GM23248 (cell line): ENCODE measurements at places on chromosomes 5 and 9. TPM values are rescaled to one million over a fixed set of nuclear protein-coding genes. Genes with fewer than 3 reads are reported as not detected.

RNF208 gene
- polyA plus RNA-seq, result 0.29 and 0.34 TPM in 2 replicates

EGR1 gene
- polyA plus RNA-seq, result 161 and 170 TPM in 2 replicates

FBXL7 gene
- 2.6 and 3.2 TPM in 2 replicates for polyA plus RNA-seq

GABRA6 gene
- not detected in 2 replicates for polyA plus RNA-seq

DAB2IP gene
- 2.1 and 2.6 TPM in 2 replicates for polyA plus RNA-seq

MYMK gene
- polyA plus RNA-seq, result not detected in 2 replicates

FYB1 gene
- 0.08 and 0.11 TPM in 2 replicates for polyA plus RNA-seq

FAM153A gene
- polyA plus RNA-seq, result not detected in 2 replicates

GRCh38 chr5:3522491-3522890 lies 73.1 kb upstream of the IRX1 start:
- DNase-seq, result no peak

DNA sequence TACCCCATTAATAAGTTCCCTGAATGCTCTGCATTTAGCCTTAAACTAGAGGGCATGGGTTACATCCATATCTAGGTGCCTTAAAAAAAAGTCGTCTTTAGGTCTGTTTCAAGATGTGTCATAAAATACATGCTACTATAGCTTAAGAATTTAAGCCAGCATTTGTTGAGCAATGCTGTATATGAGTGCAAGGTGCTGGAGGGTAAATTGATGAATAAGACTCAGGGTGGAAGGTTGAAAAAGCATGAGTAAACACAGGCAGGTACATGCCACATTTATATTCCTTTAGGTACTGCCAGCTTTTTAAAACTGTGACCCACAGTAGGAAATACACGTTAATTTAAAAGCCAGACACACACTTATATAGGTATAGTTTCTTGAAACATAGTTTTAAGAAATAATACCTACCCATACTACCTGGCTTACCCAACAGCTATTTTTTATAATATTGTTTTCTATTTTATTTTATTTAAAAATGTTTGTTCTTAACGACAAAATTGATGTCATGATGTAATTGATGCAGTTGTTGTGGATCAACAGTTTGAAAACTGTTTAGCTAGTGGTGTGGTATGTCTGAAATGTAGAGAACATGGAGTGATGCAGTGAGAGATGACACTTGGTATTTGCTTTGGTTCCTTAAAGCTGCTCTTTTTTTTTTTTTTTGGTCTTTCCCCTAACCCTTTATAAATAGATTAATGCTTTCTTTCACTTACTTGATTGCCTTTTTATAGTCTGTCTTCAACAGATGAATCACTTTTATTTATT lies 3.9 kb downstream of the HMGCR start:
- DNase-seq, result peak; percentile 34

DNA sequence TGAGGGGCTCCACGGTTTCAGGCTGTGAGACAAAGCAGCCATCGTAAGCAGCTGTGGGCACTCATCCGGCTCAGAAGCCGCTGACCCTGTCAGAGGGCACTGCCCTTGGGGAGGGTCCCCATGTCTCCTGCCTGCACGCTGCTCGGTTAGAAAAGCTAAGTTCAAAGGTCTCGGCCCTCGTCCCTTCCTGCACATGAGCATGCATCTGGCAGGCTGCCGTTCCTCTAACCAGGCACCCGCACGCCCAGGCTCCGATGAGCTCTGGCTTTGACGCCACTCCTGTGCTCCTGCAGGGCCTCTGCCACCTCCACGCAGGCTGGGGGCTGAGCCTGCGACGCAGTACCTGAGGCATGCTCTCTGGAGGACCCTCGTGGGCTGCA lies 51.3 kb downstream of the NKD2 start:
- no peak for DNase-seq

- DNase-seq, result no peak
Measured at GRCh38 chr9:84750152-84750865, 80.8 kb downstream of the NTRK2 start.

DNA sequence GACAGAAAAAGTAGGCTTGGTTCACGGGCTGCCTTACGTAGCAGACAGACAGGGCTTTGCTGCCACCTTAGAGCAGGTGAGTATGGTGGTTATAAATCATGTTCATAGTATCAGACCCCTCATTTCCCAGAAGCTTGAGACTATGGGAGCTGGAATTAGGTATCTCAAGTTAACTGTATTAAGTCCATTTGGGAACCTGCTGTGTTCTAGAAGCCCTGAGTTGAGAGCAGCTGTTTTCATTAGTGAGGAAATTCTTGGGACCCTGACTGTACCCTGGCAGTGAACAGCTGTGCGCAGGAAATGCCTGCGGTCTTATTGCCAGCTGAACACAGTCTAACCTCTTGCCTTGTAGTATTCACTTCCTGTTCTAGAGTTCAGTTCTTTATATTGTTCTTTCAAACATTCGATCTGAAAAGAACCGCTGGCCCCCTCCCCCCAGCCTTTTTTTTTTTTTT lies 29.8 kb downstream of the UGCG start:
- no peak for DNase-seq

DNA sequence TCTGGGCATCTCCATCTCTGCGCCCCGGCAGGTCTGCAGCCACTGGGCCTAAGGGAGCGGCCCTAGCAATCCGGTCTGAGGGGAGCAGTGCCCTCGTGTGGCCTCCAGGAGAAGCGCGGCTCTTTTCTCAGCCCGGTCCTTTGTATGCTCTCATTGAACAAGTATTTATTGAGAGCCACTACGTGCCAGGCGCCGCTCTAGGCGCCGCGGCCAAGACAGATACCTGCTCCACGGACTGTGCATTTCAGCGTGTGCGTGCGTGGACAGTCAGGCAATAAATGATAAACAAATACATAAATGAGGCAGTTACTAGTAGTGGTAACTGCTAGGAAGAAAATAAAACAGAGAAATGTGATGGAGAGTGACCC lies 2.3 kb upstream of the SLC4A9 start:
- DNase-seq, result peak; percentile 91

DNA sequence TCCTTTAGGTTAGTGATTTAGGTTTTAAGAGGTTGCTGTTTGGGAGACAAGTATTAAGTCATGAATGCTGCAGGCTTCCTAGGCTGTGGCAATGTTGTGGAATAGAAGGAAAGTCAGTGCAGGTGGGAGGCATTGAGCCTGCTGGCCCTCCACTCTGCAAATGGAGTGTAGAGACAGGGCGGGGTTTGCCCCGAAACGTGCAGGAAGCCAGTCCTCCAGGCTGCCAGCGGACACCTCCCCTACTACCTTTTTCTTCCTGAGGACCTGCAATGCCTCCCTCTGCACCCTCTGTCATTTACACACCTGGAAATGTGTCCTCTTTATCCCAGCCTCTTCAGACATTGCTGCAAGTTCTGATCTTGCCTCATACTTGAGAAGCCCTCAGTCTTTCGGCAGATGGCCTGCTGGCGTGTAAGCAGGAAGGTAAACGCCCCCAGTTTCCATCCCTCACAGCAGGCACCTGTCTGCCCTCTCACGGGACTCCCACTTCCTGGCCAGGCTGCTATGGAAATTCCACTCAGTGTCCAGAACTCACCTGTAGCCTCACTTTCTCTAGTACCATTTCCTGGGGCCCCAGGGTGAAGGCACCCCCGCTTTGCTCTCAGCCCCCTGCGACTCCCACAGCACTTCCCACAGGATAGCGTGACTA lies 81.6 kb upstream of the BOD1 start:
- no peak for DNase-seq

DNA sequence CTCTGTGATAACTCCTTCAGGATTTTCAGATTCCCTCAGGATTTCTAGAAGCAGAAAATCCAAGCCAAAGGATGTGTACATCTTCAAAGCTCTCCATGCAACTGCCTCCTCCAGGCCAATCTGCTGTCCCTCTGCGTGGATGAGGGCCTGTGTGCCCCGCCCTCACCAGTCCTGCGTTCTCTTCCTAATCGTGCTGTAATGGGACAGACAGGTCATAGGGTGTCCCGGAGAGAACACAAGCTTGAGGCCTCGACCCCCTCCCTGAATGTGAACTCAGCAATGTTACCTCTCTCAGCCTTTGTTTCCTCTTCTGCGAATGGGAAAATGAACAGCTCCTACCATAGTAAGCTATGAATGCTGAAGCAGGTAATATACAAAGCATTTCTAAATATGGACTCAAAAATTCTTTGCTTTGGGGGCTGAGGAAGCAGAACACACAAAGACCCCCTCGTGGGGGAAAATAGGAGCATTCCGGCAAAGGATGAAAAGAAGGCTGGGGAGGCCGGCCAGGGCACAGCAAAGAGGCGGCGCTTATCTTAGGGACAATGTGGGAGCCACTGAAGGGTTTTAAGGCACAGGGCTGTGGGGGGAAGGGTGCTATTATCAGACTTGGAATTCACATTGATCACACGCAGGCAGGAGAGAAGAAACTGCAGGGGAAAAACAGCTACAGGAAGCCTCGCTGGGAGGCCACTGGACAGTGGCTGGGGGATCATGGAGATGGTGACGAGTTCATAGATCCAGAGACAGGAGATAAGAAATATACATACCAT lies 57.2 kb upstream of the FBXW11 start:
- no peak for DNase-seq

DNA sequence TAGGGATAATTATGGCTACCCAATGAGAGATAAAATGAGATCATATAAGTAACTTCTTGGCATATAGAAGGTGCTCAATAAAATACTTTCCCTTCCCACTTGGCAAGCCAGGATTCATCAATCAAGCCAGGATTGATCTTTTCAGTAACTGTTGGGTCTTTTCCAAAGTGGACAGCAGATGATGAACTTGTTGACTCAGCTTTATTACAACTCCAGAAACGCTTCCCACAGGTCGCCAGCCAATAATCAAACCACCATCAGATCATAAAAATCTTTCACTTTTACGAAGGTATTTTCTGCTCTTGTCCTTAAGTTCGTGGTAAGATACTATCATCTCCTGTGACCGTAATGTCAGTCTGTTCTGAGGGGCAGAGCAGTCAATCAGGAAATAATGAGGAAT lies 39.8 kb upstream of the WHRN start:
- DNase-seq, result no peak

GRCh38 chr9:10238087-10238486 lies 374.7 kb downstream of the PTPRD start:
- no peak for DNase-seq

DNA sequence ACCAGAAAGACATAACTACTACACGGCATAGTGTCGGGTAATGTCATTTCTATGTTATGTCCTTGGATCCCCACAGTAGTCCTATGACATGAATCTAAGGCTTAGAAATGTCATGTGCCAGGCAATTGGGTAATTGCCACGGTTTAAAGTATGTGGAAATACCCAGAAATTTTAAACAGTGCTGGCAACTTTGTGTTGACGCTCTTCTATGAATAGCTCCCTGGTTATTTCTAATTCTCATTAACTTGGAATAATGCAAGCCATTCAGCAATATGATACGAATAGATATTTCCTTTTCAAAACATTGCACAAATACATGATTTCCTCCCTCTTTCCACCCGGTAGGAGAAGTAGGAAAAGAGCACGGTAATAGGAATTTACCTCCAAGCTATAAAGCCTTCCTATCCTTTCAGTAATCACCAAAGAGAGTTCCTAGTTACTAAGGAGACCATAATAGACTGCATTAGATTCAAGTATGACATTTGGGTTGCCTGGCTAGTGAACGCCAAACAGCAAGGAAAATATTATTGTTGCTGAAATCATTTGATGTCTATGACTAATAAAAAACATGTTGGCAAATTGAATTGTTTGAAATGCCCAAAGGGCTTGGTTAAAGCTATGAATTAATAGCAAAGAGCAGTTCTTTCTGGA lies 168.4 kb downstream of the CCDC192 start:
- DNase-seq, result peak; percentile 65

GRCh38 chr5:149930749-149931574 lies 13.6 kb downstream of the PDE6A start:
- DNase-seq, result no peak

GRCh38 chr5:40497573-40497972 lies 182.1 kb upstream of the PTGER4 start:
- peak; percentile 9 for DNase-seq

GRCh38 chr5:16492398-16493140 lies 27.0 kb upstream of the ZNF622 start:
- DNase-seq, result peak; percentile 93

DNA sequence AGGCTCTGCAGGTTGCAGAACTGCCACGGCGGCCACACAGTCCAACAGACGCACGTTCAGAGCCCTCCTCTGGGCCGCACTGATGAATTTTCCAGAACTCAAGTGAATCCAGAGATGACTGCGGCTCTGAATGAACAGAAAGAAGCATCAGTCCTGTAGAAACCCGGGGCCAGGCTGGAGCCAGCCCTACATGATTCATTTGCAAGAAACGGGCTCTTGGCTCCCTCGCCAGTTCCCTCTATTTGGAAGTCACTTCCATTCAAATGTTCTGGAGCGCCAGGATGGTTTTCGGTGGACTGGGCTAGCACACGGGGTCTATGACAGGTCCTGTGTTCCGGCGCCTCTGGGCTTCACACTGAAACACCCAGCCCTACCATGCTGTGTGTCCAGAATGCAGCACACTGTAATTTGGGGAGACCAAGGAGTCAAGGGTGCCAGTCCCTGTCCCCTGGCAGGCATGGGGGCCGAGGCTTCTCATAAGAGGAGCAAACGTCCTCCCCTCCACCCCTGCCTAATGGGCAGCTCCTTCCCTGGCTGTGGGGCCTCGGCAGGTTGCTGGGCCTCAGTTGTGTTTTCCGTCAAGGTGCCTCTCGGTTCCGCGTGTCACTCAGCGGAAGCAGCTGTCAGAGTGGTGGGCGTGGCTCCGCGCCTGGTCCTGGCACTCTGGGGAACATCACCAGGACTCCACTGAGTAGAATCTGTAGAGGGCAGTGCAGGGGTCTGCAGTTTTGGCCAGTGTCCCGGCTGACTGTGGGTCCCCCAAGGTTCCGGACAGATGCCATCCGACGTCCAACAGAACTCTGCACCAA lies 18.1 kb upstream of the COL5A1 start:
- DNase-seq, result peak; percentile 93

DNA sequence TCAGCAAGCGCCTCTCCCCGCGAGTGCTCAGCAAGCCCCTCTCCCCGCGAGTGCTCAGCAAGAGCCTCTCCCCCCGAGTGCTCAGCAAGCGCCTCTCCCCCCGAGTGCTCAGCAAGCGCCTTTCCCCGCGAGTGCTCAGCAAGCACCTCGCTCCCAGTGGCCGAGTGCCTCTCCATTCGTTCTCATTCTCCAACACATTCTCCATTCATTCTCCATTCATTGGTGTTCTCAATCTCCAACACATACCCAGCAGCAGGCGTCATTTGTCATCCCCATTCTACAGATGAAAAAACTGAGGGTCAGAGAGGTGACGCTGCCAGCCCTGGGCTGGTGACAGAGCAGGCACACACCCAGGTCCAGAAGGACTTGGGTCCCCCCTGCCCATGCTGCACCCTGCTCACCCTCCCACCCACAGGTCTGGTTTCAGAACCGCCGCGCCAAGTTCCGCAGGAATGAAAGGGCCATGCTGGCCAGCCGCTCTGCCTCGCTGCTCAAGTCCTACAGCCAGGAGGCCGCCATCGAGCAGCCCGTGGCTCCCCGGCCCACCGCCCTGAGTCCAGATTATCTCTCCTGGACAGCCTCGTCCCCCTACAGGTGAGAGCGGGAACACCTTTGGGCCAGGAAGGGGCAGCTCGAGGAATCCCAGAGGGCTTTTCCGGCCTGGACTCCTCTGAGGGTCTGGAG lies 32.5 kb downstream of the PTGES start:
- DNase-seq, result no peak

GRCh38 chr9:100129772-100130171 lies 30.7 kb downstream of the INVS start:
- no peak for DNase-seq
